AG09319 (cell line): ENCODE measurements at places on chromosomes 6 and 20.

DNA sequence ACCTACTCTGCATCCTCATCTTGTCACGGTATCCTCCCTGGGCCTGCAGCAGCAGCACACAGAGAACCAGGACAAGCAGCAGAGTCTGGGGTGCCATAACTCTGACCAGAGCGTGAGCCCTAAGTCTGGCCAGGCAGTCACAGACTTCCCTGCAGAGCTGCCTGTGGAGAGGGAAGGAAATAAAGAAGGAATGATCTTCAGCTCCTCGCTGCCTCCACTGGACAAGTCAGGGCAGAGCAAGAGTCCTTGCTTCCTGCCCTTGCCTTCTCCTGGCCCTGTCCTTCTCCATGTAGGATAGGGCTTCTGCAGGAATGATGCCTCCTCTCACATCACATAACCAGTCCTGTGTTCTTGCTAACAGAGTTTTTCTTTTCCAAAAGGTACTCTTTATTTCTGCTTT lies 15.9 kb upstream of the WFDC11 start:
- no peak for DNase-seq

DNA sequence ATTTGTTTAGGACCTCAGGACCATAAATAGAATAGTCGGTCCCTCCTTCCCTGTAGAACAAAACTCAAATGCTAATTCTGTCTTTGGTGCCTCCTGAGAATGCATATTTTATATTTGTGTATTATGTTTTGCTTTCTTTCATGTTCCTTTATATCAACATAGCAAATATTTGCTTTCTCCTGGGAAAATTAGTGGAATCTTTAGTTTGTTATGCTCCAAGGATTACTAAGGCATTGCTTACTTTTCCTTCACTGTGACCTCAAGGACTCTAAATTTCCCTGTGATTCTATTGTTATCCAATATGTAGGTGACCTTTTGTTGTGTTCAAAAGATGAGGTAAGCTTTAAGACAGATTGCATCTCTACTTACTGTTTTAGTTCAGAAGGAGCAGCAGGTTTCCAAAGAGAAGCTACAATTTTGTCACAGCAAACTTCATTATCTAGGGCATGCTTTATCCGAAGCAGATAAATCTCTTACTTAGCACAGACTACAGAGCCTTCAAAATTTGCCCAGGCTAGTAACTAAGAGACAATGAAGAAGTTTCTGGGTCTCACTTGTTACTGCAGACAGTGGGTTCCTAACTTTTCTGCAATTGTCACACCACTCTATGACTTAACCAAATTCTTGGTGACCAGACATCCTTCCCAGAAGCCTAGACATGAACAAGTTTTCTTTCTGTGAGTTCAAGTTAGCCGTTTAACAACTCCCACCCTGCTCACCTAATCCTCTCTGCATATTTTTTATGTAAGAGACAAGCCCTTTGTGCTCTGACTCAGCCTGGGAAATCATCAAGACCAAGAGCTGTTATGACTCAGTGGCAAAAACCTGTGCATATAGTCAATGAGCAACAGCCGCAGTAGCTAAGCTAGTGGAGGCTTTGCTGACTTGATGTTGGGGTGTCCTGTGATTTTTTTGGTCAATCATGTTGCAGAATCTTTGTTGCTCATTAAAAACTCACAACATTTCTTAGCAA lies 378.8 kb downstream of the QKI start:
- DNase-seq: no peak

DNA sequence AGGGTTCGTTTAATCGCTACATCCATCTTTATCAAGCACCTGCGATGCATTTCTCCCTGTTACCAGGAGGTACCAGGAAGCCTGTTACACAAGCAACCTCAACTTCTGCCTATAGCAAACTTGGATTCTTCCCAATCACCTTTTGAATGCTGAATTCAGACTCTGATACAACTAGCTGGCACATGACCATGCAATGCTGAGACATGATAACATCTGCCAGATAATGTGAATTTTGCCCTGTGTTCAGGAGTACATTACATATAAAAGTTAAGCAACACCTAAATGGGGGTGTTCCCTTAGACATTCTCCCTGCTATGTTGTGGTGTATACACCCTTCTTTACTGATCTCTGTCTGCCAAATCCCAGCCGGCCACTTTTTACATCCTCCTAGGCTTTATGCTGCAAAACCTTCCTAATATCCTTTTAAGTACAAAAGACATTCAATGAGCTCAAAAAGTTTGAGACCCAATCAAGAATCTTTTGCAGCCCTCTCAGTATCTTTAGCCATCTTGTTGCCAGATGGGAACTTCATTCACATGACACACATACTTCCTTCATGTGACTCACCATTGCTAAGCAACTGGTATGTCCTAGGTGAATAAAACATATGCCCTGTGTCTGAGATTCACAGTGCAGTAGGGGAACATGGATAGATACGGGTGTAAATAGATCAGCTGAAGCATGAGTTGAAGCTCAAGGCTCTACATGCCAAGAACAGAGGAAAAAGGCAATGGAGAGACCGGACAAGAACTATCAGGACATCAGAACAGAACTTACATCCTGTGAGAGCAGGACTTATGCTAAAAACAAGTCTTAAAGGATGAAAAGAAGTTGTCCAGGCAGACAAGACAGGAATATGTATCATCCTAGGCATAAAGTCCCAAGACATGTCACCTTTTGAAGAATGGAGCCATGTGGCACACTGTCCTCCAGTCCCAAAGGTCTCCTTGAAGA lies 84.3 kb downstream of the ZHX3 start:
- peak; percentile 70 for DNase-seq

DNA sequence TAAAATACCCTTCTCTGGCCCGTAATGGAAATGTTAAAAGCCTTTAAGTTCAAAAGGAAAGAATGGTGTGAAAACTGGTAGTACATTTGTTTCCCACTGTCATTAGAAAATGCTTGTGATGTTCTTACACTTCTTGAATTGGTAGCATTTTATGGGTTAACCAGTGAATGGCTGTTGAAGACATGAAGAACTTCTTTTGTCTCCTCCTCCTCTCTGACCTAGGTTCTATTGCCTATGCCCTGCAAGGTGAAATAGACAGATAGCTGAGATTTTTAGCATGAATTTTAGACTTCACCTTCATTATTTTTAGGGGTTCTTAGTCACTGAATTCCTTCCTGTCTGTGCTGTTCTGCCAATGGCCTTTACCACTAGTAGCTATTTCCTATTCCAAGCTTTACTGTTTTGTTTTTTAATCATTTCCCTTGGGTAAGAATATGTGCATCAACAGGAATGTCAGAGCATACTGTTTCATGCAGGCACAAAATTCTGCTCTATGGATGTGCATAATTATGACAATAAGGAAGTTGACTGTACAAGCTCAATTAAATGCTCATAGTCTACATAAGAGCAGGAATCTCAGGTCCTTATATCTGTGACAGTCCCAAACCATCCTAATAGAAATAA lies 4.9 kb downstream of the TNFAIP3 start:
- no peak for DNase-seq

DNA sequence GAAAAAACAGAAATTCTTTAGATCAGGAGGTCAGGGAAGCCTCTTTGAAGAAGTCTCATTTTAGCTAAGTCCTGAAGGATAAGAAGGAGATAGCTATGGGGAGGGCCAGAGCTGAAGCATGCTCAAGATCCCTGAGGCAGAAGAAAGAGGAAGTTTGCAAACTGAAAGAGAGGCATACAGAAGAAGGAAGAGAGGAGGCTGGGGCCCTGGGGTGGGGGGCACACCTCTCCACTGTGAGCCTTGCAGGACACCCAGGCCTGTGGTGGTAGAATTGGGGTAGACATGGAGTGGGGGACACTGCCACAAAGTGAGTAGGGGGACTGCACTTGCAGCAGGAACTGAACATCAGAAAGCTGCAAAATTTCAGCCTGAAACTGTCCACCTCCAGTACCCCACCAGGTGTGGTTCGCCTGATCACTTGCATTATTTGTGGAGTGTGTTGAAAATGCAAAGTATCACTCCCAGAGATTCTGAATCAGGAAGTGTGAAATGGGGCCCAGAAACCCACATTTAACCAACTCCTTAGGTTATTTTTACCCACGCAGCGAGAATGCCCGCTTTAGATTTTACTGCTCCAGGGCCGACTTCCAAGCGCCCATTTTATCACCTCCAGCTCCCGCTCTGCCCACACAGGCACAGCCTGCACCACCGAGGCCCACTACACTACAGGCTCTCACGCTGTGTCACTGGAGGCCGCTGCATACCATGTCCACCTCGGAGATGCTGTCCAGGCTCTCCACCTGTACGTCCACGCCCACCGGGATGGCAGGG lies 44.0 kb downstream of the GABRR2 start:
- no peak for DNase-seq

- no peak for DNase-seq
Observed at GRCh38 chr6:15627821-15628220, 35.0 kb downstream of the DTNBP1 start.

GRCh38 chr20:48381353-48382120 lies 446.3 kb downstream of the PREX1 start:
- no peak for DNase-seq

DNA sequence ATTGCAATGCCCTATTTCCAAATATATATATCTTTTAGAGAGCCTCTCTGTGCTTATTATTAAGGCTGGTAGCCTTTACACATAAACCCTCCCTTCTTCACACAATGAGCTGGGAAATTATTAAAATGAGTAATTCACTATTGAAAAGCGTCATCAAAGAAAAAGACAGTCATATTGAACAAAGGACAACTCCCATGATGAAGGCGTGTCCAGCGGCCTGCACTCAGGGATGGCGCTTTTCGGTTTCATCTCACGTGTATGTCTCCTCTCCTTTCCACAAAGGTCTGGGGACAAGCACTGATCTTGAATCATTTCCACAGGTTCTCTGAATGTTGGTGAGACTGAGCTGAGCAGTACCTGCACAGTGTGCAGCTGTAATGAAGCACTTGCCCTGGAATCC lies 3.5 kb downstream of the SERPINB9 start:
- no peak for DNase-seq

GRCh38 chr6:108888745-108889144 lies 40.5 kb downstream of the ARMC2 start:
- no peak for DNase-seq

GRCh38 chr6:127073222-127073621 lies 45.2 kb upstream of the RSPO3 start:
- no peak for DNase-seq

DNA sequence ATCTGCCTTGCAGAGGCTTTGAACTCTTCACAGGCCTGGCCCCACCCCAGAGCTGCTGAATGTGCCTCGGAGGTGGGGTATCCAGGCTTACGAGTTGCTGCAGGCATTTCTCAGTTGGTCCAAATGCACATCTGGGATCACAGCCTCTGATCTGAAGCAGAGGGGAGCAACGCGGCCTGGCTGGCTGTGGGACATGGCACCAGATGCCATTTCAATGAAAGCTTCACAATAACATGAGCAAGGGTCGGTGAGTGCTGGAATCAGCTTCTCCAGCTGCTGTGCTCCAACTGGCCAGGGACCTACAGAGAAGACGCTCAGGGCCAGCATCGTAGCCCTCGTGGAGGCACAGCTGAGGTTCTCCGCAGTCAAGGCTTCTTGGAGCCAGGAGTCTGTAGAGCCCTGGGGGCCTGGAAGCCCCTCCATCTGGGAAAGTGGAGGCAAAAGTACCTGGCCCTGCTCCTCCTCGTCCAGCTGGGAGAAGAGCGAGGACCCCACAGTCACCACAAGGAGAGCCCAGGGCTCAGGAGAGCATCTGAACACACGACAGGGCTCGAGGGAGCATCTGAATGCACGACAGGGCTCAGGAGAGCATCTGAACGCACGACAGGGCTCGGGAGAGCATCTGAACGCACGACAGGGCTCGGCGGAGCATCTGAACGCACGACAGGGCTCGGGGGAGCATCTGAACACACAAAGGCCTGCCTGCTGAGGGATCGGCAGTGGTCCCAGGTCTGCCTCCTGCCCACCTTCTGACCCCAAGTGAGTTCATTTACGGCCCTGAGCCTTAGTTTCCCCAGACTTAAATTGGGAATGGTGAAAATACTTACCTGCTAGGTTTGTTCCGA lies 165.2 kb downstream of the DLL1 start:
- no peak for DNase-seq

DNA sequence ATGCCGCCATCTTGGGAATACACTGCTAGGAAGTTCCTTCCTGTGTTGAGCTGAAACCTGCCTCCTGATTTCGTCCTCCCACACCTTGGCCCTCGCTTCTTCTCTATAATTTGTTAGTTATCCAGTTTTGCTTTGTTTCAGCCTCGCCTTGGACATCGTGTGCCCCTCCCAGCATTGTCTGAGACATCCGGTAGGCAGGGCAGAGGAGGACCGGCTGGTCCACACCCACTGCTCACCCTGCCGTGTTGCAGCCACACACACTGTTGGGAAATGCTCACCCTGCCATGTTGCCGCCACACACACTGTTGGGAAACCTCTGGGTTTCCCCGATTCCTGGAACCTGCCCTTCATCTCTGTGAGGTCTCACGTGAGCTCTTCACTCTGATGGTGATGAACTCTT lies 105.1 kb downstream of the CDH4 start:
- no peak for DNase-seq

DNA sequence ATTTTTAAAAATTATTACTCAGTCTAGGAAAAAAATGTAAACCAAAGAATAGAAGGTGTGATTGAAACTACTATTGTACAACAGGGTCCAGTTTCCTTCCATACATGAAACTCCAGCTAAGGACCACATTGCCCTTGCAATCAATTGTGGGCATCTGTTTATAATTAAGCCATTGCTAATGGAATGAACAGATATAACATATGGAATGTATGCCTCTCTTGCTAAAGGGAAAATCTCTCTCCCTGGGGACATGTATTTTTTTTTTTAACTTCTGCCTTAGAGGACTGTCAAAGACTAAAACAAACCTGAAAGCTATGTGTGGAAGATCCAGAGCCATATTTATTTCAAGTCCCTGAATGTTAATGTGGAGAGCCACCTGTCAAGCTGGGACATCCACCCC lies 336.8 kb upstream of the MANEA start:
- no peak for DNase-seq

GRCh38 chr6:149895833-149896271 lies 2.1 kb downstream of the RAET1E start:
- DNase-seq: no peak

- no peak for DNase-seq
Observed at GRCh38 chr6:44035621-44036020, 91.6 kb downstream of the MRPL14 start.

GRCh38 chr20:43959920-43960227 lies 45.2 kb downstream of the TOX2 start:
- DNase-seq: no peak

DNA sequence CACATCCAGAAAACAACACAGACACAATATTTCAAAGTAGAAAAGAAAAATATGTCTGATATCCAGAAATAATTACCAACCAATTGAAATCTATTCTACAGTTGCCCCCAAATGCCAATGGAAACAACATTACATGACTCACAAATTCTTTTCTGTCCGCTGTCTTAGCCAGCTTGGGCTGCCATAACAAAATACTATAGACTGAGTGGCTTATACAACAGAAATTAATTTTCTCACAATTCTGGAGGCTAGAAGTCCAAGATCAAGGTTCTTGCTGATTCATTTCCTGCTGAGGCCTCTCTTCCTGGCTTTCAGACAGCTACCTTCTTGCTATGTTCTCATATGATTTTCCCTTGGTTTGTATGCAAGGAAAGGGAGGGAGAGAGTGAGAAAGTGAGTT lies 698.1 kb downstream of the DHX35 start:
- no peak for DNase-seq
